ENCODE measurements at places on chromosomes 4 and X.

DNA sequence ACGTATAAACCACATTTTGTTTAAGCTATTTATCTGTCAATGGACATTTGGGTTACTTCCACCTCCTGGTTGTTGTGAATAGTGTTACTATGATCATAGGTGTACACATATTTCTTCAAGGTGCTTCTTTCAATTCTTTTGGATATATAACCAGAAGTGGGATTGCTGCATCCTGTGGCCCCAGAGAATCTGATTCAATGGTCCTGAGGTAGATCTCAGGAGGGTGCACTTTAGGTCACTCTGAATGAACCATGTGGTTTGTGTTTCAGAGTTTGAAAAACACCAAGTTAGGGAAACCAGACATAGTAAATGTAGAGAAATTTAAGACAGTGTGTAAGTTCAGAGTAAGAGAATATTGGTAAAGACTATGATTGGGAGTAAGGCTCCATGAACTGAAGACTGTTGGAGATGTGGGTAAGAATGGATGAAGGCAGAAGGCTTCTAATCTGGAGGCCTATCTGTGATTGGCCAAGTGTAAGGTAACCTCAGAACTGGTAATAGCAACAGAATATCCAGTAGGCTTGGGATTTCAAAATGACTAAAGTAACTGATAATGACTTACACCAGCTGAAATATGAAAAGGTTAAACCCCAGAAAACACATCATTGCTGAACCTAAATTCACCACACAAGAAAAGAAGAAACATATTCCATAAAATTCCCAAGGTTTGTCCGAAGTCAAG is 236.9 kb downstream of the CAMK2D start:
- no peak for DNase-seq

- no peak for DNase-seq
Observed at GRCh38 chr4:175125410-175126068, 207.4 kb downstream of the ADAM29 start.

DNA sequence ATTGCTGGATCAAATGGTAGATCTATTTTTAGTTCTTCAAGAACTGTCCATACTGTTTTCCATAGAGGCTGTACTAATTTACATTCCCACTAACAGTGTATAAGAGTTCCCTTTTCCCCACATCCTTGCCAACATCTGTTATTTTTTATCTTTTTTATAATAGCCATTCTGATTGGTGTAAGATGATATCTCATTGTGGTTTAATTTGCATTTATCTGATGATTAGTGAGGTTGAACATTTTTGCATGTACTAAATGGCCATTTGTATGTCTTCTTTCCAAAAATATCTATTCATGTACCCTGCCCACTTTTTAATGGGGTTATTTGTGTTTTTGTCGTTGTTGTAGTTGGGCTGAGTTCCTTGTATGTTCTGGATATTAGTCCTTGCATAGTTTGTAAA is 35.4 kb upstream of the PRKG2 start:
- DNase-seq = no peak

GRCh38 chr4:48970471-48970921 is 15.6 kb upstream of the CWH43 start:
- DNase-seq = peak; percentile 16

DNA sequence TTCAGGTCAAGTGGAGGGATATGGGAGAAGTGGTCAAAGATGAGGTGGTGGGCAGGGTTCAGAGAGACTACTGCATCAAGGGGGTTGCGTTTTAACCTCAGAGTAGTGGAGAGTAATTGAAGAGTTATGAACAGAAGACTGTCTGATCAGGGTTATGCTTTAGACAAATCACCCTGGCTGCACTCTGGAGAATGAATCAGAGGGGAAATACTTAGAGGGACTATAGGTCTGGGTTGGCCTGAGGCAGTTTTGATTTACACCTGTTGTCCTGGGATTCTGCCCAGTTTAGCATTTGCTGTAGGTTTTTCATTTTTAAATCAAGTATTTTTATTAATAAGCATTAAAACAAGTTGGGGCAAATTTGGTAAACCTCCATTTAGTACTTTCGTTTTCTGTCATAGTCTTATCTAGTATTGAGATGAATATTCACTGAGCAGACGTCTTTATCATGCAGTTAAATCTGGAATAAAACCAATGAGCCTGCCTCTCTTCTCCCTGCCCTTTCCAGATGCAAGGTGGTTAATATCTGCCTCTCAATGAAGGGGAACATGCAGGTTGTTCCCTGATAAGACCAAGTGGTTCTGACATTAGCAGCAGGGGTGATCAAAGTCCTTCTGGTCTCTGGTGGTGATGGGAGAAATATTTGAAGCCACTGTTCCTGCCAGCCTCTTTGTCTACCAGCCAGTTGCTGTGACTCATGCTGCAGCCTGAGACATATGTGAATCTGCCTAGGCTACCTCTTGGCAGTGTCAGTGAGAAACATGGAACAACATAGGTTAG is 116.0 kb upstream of the RPS6KA3 start:
- no peak for DNase-seq

DNA sequence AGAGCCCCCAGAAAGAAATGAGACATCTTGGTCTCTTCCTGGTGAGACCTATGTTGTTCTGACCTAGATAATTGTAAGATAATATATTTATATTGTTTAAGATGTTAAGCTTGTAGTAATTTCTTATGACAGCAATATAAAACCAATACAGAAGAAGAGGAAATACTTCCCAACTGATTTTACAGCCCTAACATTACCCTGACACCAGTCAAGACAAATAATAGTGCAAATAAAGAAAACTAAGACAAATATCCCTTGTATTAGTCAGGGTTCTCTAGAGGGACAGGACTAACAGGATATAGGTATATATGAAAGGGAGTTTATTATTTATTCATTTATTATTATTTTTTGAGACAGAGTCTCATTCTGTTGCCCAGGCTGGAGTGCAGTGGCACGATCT is 18.7 kb downstream of the TCEAL8 start:
- no peak for DNase-seq

DNA sequence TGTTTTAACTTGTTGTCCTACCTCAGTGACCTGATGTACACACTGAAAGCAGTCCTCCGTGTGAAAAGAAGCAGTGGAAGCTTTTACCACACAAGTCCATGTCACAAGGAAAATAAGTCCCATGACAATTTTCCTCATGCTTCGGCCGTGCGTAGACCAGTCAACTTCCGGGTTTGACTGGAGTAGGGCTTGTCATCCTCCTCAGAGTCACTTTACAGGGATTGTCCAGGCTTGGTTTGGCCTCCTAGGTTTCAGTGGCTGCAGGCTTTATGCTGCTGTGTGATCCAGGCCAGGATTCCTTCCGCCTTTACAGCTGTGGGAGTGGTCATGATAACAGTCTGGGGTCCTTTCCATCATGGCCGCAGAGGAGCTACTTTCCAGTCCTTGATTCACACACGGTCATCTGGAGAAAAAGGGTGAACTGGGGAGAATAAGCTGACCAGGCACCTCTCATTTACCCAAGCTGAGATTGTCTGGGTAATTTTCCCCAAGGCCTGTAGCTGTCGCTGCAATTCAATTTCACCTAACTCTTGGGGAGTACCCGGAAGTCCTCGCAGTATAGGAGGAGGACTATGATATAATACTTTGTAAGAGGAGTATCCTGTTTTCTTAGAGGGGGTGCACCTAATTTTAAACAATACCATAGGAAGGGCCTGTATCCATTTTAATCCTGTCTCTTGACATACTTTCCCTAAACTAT is 206.1 kb upstream of the KLF8 start:
- DNase-seq = no peak

- DNase-seq = no peak
Observed at GRCh38 chr4:98905839-98906238, 23.1 kb downstream of the EIF4E start.

All from Kasumi-1 (cell line).